Cardiac fibroblast (primary cell): ENCODE measurements at places on chromosomes 6 and 20.

DNA sequence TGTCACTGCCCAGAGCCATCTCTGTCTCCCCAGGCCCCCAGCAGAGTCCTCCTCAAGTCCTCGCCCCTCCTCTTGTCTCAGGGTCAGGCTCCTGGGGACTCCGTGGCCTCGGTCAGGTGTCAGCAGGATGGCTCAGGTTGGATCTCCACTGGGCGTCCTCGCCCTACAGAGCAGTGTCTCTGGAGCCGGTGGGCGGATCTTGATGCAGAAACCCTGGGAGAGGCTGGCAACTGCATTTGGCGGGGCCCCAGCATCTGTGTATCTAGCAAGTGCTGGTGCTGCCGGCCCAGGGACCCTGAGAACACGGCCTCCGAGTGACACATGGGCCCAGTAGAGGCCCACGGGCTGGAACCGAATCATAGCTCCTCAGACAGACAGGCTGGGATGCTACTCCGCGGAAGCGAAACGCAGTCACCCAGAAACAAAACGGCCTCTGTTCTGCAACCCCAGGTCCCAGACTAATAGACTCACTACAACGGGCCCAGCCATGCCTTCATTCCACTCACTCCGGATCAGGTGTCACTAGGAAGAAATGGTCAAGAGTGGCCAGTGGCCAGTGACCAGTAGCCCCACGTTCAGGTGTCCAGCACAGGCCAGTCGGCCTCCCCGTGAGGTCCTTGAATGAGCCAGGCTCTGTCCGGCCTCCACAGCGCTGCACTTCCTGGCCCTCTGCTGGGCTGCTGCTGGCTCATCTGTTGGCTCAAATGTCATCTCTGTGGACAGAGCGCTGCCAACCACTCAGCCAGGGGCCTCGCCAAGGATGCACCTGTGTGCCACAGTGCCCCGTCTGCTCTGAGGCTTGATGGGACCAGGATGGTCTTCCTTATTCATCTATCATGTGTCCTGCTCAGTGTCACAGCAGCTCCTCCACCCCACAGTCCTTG is 12.6 kb upstream of the FRMD1 start:
- DNase-seq = no peak

GRCh38 chr6:74638412-74638811 is 567.4 kb downstream of the COL12A1 start:
- no peak for DNase-seq

DNA sequence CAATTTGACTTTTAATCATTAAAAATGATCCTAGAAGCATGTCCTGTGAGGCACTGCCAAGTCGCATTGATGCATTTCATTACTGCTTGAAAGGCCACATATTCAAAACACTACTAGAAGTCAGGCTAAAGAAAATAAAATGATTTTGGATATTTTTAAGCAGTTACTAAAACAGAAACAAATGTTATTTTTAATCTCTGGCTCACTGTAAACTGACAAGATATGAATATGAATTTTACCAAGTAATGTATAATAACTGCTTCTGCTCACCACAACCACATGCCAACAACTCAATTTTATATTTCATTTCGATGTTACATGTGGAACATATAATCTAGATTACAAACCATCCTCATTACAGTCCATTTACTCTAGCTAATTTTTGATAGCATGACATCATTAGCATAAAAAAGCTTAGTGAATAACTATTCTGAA is 90.6 kb downstream of the ATXN1 start:
- no peak for DNase-seq

- no peak for DNase-seq
These were observed 24.2 kb upstream of the PNPLA1 start for GRCh38 chr6:36245572-36246061.

DNA sequence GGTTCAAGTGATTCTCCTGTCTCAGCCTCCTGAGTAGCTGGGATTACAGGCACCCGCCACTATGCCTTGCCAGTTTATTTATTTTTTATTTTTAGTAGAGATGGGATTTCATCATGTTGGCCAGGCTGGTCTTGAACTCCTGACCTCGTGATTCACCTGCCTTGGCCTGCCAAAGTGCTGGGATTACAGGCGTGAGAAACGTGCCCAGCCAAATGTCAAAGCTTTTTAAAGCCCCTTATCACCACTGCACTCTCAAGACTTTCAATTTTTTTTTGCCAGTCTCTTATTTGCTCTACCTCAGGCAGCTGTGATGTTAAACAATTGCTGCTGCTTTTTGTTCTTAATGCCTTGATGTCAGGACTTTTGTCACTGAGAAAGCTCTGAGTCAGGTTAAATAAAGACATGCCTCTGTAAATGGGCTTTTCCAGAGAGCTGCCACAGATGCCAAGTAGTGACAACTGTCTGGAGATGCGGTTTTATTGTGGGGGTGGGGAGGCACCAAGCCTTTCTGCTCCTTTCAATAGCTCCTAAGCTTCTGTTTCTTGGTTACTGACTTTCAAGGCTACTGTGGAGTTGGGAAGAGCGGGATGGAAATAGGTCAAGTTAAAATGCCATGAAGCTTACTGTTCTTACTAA is 29.2 kb downstream of the RSPH3 start:
- peak; percentile 43 for DNase-seq

- no peak for DNase-seq
These were observed 125.8 kb downstream of the LY86 start for GRCh38 chr6:6714118-6714897.

- DNase-seq = peak; percentile 35
These were observed 36.5 kb upstream of the MPC1 start for GRCh38 chr6:166419286-166419685.

- peak; percentile 86 for DNase-seq
These were observed 191.3 kb downstream of the OR2B2 start for GRCh38 chr6:27720607-27721580.

DNA sequence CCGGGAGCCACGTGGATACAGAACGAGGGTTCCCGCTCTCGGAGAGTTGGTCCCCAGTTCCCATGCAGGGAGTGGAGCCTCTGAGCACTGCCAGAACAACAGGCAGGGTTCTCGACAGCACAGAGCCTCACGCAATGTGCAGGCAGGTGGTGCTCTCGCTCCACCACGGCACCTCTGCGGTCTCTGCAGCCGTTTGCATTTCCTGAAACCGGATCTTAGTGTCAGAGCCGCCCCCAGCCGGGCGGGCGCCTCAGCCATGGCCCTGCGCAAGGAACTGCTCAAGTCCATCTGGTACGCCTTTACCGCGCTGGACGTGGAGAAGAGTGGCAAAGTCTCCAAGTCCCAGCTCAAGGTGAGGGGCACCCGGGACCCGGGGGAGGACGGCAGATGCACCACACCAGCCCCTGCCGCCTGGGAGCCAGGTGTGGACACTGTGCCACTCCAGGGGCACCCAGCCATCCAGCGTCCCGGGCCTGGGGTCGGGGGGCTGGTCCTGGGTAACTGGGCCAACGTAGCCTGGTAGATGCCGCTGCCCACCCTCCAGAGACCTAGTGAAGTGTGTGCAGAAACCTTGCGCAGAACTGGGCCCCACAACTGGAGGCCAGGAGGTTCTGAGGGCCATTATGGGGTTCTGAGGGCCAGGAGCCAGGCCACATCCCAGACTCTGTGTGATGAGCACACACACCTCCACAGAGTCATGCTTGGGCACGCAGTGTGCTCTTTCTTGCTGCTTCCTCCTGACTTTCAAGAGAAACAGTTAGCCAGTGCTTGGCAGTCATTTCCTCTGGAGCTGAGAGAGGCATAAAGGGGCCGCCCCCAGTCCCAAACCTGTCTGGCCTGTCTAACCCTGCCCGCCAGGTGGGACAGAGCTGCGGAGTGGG is at the start of gene DEF6:
TSS of gene DEF6 (plus strand) at position 218 of the 881 bp plus-strand sequence. CDS start at position 257, 39 bp downstream.
- DNase-seq = peak; percentile 87

DNA sequence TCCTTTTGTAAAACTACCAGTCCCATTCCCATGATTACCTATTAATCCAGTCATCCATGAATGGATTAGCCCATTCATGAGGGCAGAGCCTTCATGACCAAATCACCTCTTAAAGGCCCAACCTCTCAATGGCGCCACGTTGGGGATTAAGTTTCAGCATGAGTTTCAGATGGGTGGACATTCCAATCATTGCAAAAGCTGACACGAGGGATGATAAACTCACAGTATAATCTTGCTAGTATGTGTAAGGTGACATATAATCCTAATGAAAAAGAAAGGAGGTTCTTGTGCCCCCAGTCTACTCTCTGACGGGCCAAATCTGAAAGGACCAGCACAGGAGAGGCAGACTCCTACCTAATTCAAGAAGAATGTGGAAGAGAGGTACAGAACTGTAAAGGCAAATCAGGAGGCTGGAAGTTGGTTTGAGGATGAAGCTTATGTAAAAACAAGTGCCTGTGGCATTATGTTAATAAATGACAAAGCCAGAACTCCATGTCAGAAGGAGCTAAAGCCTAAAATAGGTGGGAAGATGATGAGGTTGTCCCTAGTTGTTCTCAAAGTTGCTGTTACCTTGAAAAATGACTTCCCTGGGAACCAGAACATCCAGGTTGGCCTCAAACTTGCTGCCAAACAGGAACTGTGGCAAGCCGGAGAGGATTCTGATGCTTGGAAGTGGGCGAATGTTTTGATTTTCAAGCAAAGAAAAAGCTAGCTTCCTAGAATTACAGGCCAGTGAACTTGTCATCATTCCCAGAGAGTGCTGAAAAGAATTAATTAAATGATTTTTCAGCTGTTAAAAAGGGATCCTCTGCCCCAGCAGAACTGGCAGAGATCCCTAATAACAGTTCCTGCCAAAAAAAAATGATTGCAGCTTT is 106.5 kb upstream of the TIAM2 start:
- peak; percentile 30 for DNase-seq

DNA sequence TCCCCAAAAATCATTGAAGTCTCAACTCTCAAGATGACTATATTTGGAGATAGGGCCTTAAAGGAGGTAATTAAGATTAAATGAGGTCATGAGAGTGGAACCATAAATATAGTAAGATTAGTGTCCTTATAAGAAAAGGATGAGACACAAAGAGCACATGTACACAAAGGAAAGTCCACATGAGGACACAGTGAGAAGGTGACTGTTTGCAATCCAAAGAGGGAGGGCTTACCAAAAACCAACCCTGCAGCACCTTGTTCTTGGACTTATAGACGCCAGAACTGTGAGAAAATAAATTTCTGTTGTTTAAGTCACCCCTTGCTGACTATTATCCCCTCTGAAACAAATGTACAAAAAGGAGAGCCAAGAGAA is 150.4 kb upstream of the SMLR1 start:
- DNase-seq = no peak

GRCh38 chr6:138869398-138869797 is 73.5 kb downstream of the ECT2L start:
- DNase-seq = no peak

GRCh38 chr6:143694560-143694959 is 16.8 kb downstream of the PHACTR2 start:
- peak; percentile 49 for DNase-seq

DNA sequence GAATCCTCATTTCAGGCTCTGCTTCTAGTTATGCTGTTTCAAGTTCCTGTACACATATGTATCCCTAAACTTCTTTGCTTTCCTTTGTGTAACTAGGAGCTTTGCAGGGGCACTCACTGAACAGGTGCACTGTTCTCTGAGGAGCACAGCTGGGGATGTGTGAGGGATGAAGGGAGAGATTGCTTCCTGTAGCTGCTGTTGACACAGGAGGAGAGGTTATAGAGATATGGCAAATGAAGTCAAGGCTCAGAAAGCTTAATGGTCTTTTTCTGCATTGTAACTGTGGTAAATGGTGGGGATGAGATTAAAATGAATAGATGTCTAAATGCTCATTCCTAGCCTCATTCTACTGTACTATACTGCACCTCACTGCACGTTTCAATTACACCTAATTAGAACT is 454.3 kb downstream of the BTBD3 start:
- no peak for DNase-seq

- DNase-seq = peak; percentile 94
These were observed 118.0 kb downstream of the HFE start for GRCh38 chr6:26205161-26205624.

GRCh38 chr6:68761985-68762384 is 126.9 kb downstream of the ADGRB3 start:
- no peak for DNase-seq

- no peak for DNase-seq
These were observed 81.3 kb upstream of the NT5E start for GRCh38 chr6:85368631-85369030.

GRCh38 chr6:45983062-45983461 is 32.6 kb downstream of the CLIC5 start:
- no peak for DNase-seq

DNA sequence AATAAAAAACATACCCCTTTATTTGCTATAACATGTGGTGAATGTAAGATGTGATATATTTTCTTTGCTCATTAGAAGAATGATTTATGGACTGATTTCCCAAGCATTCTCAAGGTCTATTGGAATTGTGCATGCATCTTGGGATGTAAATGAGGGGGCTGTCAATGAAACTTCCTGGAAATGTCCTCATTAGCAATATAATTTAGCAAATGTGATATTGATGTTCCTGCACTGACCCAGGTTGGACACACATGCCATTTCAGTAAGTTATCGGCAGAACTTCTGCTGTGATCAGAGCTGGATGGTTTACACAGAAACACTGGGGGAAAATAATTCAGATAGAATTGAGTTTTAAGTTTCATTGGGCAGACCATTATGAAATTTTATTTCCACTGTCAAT is 99.9 kb downstream of the ELOVL4 start:
- no peak for DNase-seq

GRCh38 chr6:105839266-105839665 is 246.9 kb upstream of the PRDM1 start:
- DNase-seq = no peak

GRCh38 chr6:111110036-111110435 is 22.7 kb downstream of the SLC16A10 start:
- no peak for DNase-seq

- DNase-seq = no peak
These were observed at the start of gene SMLR1 for GRCh38 chr6:130827247-130828149. TSS of gene SMLR1 (plus strand) at chr6:130827406. CDS start at chr6:130827414, 8 bp downstream.

GRCh38 chr6:103122766-103123601 is 1729.5 kb downstream of the GRIK2 start:
- peak; percentile 34 for DNase-seq

DNA sequence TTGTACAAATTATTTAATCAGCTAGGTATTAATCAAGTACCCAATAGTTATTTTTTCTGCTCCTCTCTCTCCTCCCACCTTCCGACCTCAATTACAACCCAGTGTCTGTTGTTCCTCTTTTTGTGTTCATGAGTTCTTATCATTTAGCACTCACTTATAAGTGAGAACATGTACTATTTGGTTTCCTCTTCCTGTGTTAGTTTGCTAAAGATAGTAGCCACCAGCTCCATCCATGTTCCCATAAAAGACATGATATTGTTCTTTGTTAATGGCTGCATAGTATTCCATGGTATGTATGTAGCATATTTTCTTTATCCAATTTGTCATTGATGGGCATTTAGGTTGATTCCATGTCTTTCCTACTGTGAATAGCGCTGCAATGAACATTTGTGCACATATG is 652.8 kb upstream of the CITED2 start:
- no peak for DNase-seq

GRCh38 chr20:45311589-45312211 is 3.6 kb upstream of the MATN4 start:
- peak; percentile 63 for DNase-seq

- DNase-seq = peak; percentile 51
These were observed 160.2 kb upstream of the STXBP5 start for GRCh38 chr6:147043994-147044477.

- no peak for DNase-seq
These were observed 90.5 kb upstream of the VGLL2 start for GRCh38 chr6:117174835-117175360.
